ENCODE measurements at places on chromosomes 7 and 10.

- DNase-seq = peak; percentile 45
These were observed 84.8 kb upstream of the COL13A1 start for GRCh38 chr10:69716711-69717560.

GRCh38 chr7:55962014-55962413, 2.4 kb upstream of the NIPSNAP2 start:
- DNase-seq = no peak

- DNase-seq = no peak
These were observed 48.5 kb upstream of the TMEM106B start for GRCh38 chr7:12162415-12163113.

GRCh38 chr7:1555813-1556543, at the start of gene TMEM184A:
TMEM184A (minus strand) TSS chr7:1556205; CDS start chr7:1555484, 721 bp downstream.
- DNase-seq = peak; percentile 47

GRCh38 chr7:11341285-11341944, 367.7 kb downstream of the PHF14 start:
- DNase-seq = no peak

GRCh38 chr7:151125846-151126481, 39.7 kb downstream of the AGAP3 start:
- no peak for DNase-seq

DNA sequence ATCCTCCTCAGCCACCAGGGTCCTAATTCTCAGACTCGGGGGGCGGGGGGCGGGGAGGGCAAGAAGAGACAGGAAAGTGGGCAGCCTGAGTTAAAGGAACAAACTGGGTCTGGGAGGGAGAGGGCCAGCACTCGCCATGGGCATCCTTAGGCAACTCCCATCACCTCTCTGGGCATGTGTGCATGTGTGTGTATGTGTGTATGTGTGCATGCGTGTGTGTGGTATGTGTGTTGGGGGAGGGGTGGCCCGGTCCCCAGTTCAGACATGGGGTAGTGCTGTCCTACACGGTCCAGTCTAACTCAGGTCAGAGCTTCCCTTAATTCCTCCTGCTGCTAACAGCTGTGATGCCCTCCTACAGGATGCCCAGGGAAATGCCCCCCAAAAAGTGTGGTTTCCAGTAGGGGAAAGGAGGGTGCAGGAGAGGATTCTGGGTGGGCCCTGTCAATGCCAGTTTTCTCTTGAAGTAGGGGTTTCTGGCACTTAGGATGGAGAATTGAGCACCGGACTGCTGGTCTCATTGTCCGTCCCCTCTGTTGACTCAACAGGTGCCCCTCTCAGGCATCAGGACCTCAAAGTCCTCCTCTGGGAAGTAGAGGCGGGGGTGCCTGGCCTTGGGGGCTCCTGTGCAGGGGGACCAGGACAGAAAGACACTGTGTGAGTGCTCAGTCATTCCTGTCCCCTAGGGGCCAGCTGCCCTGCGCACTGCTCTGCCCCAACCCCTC, 15.1 kb upstream of the ZMIZ1 start:
- DNase-seq = no peak

GRCh38 chr7:15288741-15289140, 273.1 kb downstream of the AGMO start:
- DNase-seq = no peak

GRCh38 chr7:25894902-25895791, 256.9 kb upstream of the NFE2L3 start:
- peak; percentile 67 for DNase-seq

GRCh38 chr10:6187278-6187677, 15.5 kb upstream of the PFKFB3 start:
- DNase-seq = no peak

GRCh38 chr10:12603766-12604470, 254.6 kb downstream of the CAMK1D start:
- DNase-seq = no peak

DNA sequence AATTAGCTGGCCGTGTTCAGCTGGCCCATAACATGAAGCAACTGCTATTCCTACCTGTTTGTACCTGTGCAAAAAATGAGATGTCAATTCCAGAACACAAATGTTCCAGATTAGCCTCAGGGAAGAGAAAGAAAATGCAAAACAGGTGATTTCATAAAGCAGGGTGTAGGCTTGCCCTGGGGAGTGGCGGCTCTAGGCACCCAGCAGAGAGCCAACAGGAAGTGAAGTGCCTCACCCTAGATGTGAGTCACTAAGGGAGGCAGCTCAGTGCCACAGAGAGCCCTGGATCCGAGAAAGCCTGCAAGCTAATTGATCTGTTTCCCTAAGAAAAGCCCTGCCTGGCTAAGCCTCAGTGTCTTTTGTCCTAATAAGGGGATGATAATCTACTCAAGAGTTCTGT, 240.0 kb downstream of the ARHGAP21 start:
- DNase-seq = peak; percentile 5

DNA sequence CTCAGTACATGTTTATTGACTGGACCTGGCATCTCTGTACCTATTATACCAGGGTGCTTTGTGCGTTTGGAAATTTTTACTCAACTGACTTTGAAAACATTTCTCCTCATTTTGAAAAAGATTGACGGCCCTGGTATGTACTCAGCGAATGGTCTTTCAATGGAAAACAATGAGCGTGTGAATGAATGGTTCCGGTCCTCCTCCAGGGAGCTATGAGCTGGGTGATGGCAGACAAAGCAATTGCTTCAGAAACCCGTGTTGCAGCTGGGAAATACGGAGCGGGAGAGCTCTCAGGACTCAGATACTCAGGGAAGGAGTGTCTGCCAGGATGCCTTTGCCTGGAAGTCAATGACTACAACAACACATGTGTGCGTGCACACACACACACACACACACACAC, 125.9 kb downstream of the PAXIP1 start:
- DNase-seq = no peak

DNA sequence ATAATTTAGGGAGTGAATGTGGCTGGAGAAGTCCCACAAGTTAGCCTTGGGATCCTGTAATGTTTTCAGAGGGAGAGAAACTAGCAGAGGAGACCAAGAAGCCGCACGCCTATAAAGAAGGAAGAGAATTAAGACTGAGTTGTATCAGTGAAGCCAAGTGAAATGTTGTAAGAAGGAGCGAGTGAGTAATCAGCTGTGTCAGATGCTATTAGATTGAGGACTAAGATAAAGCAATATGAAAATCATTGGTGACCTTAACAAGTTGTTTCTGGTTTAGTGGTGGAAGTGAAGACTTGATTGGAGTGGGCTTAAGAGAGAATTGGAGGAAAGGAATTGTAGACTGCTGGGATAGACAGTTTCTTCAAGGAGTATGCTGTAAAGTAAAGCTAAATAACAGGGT, 8.8 kb downstream of the CCSER2 start:
- DNase-seq = no peak

DNA sequence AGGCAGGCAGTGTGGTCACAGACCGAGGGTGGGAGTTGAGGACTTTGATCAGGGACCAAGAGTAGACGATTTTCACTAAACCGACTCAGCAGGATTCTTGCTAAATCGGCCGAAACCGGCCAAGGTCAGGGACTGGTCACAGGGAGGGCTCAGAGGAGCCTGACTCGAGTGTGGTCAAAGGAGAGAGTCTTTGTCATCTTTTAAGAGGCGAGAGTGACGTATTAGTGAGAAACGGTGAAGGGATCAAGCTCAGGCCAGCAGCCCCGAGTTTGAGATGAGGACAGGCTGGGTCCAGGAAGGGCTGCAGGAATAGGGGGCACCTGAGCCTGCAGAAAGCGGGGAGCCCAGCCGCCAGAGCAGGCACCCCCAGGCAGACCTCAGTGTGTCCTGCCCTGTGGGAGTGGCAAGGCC, 41.6 kb upstream of the FAM20C start:
- DNase-seq = no peak

- no peak for DNase-seq
These were observed 91.3 kb upstream of the STEAP1B start for GRCh38 chr7:22591271-22591670.

- DNase-seq = no peak
These were observed 406.9 kb upstream of the PRKCQ start for GRCh38 chr10:6986927-6987326.

GRCh38 chr10:32376097-32376496, 29.1 kb upstream of the EPC1 start:
- DNase-seq = no peak

- no peak for DNase-seq
These were observed 671.0 kb upstream of the FZD8 start for GRCh38 chr10:36313142-36313541.

GRCh38 chr7:105766421-105767073, 109.9 kb downstream of the ATXN7L1 start:
- no peak for DNase-seq

GRCh38 chr10:110420401-110421193, 77.1 kb upstream of the DUSP5 start:
- DNase-seq = no peak

- DNase-seq = no peak
These were observed 155.8 kb downstream of the SKIDA1 start for GRCh38 chr10:21369697-21370096.

DNA sequence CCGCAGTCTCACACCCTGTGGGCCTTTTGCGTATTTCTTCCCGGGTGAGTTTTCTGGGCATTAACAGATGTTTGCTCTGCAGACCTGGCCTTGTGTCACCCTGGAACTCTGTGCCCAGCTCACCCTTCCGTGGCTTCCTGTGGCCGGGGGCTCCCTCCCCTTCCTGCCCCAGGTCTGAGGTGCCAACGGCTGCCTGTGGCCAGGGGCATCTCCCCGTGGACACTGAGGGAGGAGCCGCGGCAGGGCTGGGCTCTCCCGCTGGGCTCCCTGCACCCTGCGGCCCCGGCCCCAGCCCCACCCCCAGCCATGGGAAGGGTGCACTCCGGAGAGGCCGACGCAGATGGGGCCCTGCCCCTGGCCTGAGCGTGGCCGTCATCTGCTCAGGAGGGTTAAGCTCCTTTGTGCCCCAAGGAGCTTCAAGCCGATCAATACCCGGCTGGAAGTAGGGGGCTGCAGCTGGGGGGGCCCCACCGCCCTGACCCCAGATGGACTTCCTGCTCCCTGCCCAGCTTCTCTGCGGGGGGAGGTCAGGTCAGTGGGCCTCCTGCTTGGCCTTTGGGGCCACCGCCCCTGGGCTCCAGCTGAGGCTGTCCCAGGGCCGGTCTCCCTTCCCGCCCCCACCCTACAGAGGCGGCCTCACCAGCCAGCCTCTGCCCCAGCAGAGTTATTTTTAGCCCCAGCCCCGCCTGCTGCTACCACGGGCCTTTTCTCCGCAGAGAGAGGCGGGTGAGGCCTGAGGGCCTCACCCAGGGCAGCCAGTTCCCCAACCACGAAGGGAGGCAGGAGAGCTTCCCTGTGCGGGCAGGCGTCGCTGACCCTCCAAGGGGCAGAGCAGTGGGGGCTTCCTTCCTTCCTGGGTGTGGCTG, 24.2 kb downstream of the PWWP2B start:
- DNase-seq = peak; percentile 40

DNA sequence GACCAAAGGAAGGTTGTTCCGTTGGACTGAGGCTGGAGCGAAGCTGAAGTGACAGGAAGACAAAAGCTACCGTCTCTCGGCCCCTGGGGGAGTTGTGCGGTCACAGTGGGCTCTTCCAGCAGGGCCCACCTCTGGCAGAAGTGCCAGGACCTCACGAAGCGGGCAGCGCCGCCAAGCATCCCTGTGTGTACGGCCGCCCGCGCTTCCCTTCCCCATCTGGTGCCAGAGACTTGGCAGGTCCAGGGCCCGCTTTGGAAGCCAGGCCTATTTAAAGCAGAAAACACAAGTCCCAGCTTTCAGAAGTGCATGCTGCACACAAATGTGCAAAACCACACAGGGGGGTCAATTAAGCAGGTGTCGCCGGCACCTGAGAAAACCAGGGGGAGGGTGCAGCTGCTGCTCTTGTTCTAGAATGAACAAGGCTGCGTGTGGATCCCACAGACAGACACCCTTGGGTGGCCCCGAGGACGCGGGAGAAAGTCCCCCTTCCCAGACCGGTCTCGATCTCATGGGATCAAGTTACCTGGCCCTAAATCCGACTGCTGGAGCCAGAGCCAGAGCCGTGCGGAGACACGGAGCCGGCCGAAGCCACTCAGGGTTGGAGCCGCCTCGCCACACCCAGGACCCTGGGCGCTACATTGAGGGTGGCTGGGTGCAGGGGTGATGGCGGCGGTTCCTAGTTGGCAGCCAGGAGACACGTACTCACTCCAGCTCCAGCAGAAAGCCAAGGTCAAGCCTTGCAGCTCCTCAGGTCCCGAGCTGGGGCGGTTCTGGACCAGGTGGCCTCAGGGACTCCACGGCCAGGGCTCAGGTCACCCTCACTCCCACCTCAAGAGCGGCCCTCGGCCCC, 51.8 kb upstream of the PPP2R2D start:
- DNase-seq = no peak

DNA sequence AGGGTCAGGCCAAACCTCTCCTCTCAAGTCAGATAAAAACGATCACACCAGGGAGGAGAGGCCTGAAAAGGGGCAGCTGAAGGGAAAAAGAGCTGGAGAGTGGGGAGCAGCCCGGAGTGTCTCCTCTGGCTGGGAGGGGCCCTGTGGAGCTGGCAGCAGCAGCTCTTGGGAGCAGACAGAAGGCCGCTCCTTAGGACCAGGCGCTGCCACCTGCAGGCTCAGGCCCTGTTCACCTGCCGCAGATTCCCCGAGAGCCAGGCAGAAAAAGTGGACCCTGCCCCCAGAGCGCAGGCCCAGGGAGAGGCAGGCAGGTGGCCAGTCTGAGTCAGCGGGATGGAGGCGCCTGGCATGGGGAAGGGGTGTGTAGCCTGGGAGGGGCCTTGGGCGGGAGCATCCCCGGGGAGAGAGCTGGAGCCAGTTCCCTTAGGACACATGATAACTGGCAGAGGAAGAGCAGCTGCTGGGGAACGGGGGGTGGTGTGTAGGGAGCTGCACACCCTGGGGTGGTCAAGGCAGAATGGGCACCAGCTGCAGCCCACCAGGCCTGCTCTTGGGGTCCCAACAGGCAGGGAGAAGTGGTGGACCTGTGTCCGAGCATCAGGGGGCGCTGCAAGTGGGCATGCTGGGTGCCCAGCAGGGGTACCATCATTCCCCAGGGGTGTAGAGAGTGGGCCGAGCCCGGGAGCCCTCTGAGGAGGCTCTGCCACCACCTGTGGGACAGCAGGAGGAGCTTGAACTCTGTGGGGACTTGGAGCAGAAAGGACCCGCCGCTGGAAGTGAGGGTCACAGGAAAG, 177.2 kb upstream of the RHEB start:
- DNase-seq = no peak

DNA sequence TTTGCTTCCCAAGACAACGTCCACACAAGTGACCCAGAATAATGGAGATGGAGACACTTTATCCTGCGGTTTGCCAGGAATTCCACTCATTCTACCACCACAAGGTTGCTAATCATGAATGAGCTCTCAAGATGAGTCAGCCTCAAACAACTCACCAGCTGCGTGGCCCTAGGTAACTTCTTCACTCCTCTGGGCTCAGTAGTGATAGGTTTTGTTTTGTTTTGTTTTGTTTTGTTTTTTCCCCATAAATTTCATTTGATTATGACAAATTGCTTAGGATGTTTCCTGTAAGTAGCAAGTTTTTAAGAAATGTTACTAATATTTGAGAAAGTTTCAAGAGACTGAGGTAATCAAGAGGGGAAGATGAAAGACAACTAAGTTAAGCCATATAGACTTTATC, 286.8 kb downstream of the PARD3 start:
- no peak for DNase-seq

- no peak for DNase-seq
These were observed 17.8 kb upstream of the PDLIM1 start for GRCh38 chr10:95308389-95309302.

- no peak for DNase-seq
These were observed 29.5 kb upstream of the TMEM72 start for GRCh38 chr10:44881649-44882048.

Data from CD4-positive, alpha-beta T cell treated with Interleukin-12 subunit alpha and Interleukin-12 subunit beta, for 1 hour (primary cell).